ENCODE measurements at places on chromosomes 3 and 15.

GRCh38 chr3:194462936-194463335 lies 23.9 kb downstream of the ATP13A3 start:
- no peak for DNase-seq

DNA sequence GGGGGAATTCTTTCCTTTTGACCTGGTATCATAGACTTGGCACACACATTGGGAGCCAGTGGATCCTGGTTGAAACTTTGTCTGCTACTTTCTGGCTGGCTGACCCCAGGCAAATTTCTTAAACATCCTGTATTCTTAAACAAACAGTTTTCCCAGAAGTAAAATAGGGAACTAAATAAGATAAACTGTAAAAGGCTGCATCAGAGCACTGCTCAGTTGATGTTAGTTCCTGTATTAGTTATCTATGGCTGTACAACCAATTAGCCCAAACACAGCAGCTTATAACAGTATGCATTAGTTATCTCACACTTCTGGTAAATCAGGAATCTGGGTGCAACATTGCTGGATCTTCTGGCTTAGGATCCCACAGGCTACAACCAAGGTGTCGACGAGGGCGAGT lies 73.1 kb upstream of the SLCO3A1 start:
- DNase-seq, result no peak

GRCh38 chr3:71601811-71602210 lies 18.3 kb upstream of the FOXP1 start:
- DNase-seq, result no peak

GRCh38 chr3:151082880-151083838 lies 2.3 kb upstream of the MED12L start:
- DNase-seq, result no peak

GRCh38 chr15:98308117-98308516 lies 340.2 kb upstream of the IGF1R start:
- DNase-seq, result no peak

GRCh38 chr3:39260318-39260717 lies 19.5 kb downstream of the CX3CR1 start:
- DNase-seq, result no peak

DNA sequence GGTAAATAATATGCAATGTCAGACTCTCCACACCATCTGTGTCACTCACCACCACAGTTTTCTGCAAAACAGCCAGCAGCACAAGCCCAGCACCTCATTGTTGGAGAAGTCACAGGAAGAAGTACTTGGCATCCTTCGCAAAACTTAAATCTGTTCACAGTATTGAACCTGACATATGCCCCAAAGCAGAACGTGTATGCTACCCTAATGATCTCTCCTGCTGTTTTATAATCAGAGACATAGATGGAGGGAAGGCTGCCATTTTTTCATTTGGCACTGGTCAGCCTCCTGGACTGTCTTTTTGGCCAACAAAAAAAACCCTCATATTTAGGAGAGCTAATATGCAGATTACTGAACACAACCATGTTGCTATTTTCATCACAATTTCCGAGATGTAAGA lies 1272.9 kb downstream of the ROBO1 start:
- DNase-seq, result no peak

DNA sequence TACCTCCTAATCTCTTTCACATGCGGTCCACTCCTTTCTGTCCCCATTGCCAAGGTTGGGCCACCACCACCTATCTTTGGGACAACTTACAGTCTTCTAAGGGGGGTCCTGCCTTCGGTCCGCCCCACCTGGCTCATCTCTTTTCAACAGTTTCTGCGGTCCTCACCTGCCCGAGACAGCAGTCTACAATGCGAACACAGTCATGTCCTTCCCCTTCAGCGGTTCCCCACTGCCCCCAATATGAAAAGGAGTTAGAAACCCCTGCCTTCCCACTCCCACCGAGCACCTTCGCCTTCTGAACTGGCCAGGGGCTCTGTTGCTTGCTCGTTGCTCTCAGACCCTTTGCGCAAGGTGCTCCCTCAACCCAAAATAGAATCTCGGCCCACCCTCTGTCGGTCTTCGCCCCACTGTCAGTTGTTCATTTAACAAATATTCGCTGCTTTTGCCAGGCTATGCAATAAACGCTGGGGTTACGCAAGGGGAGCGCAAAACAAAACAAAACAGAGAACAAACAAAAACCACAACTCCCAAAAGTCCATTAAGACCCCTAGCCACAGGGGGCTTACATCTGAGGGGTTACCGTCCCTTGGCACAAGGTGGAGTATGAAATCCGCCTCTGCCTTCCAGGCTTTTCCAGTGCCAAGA lies 611 bp upstream of the FANCI start:
- no peak for DNase-seq

DNA sequence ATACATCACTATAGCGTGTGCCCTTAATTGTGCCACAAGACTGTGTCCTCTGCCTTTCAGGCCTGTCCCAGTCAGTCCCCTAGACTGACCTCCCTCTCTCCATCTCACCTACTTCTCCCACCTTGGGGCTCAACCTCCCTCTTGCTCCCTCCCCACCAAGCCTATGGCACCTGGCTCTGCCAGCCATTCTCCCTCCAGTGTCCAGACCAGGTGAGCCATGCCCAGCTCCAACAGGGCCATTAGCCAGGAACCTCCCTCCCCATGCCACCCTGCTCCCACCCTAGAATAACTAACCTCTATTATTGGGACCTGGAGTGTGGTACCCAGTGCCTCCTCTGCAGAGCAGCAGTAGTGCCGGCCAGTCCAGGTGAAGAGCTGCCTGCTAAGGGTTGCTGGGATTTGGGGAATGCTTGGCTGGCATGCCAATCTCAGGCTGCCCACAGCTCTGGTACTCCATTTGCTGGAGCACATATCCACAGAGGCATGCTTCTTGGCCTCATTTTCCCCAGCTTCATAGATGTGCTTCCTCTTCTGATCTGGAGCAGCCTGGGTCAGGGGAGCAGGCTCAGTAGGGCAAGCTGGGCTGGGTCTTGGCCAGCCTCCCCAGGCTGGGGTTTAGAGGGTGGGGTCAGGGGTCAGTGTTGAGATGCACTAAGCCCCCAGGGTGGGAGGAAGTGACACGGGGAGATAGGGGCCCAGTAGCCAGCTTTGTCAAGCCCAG lies 38.8 kb downstream of the SAXO2 start:
- no peak for DNase-seq

DNA sequence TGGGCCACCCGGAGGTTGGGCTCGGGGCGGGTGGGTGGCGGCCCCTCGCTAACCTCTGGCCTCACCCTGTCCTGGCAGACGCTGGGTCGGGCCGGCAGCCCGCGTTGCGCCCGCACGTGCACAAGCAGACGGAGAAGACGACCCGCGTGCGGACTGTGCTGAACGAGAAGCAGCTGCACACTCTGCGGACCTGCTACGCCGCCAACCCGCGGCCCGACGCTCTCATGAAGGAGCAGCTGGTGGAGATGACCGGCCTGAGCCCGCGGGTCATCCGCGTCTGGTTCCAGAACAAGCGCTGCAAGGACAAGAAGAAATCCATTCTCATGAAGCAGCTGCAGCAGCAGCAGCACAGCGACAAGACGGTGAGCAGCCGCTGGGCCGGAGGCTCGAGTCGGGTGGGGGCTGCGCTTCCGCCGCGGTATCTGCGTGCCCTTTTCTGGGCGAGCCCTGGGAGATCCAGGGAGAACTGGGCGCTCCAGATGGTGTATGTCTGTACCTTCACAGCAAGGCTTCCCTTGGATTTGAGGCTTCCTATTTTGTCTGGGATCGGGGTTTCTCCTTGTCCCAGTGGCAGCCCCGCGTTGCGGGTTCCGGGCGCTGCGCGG lies 3.7 kb downstream of the ISL2 start:
- no peak for DNase-seq

DNA sequence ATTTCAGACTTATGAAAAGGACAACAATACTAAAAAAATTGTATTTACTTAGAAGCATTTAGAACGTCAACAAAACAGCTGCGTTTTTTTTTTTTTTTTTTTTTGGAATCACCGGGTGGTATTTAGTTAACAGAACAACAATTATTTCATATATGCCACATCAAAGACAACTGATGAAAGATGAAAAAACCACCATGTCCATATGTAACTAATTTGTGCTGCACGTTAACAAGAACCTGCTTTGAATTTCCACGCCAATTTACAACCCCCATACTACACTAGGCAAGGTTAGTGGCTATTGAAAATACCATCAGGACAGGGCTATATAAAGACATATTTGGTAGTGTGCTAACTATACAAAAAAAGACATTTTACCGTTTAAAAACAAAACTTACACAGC lies 189.3 kb upstream of the ROBO1 start:
- no peak for DNase-seq
